ENCODE measurements at places on chromosomes 3 and 15. TPM values are rescaled to one million over a fixed set of nuclear protein-coding genes. Genes with fewer than 3 reads are reported as not detected.

Gene C3orf20
- not detected for total RNA-seq

Gene ARPP21
- total RNA-seq, result 63.2 TPM

DNA sequence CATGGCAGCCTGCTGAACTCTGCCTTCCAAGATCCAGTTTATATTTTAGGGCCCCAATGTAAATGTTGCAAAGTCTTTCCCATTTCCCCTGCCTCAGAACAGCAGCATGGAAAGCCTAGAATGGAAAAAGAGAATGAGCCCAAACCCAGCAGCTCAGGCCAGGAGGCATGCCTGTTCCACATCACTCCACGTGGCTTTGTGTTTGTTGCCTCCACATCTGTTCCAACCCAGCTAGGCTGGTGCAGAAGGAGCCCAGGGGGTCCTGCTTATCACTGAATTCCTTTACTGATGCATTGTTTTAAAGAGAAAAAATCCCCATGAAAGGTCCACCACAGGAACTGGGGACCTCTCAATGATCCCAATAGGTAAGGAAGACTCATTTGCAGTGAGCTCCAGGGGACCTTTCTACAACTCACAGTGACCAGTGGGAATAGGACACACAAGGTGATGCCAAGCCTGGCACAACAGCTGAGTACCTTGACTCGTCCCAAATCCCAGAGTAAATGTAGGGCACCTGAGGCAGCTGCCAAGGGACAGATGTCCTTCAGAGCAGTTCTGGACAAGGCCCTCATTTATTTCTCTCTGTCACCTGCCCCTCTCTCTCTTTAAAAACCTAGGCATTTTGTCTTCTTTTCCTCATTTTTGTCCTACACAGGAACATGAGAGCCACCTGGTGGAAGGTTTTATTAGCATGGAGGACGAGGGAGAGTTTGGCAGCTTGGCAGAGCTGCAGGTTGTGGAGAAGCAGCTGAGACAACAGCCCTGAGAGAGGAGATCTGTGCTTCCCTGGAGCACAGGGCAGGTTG lies 41.7 kb upstream of the ADAMTS17 start:
- DNase-seq, result no peak
- no peaks in the 10 kb centered on the region for H3K36me3 ChIP-seq
- H3K27me3 ChIP-seq, result no peaks in the 10 kb centered on the region
- no peak overlapping the region for H3K4me3 ChIP-seq
- H3K27ac ChIP-seq, result no peak overlapping the region

DNA sequence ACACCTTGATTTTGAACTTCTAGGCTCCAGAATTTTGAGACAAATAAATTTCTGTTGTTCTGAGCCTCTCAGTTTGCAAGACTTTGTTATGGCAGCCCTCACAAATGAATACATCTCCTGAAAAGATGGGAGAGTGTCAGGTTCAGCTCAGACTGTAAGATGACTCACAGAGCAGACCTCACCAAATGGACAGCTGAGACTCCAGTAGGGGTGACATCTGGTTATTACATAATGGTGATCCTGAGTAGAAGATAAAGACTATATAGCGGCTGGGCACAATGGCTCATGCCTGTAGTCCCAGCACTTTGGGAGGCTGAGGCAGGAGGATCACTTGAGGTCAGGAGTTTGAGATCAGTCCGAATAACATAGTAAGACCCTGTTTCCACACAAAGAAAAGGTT lies 26.2 kb upstream of the MTMR14 start:
- no peaks in the 10 kb centered on the region for H3K4me1 ChIP-seq
- no peaks in the 10 kb centered on the region for H3K36me3 ChIP-seq
- H3K27ac ChIP-seq, result no peak overlapping the region
- H3K27me3 ChIP-seq, result no peaks in the 10 kb centered on the region
- no peak overlapping the region for H3K4me3 ChIP-seq

DNA sequence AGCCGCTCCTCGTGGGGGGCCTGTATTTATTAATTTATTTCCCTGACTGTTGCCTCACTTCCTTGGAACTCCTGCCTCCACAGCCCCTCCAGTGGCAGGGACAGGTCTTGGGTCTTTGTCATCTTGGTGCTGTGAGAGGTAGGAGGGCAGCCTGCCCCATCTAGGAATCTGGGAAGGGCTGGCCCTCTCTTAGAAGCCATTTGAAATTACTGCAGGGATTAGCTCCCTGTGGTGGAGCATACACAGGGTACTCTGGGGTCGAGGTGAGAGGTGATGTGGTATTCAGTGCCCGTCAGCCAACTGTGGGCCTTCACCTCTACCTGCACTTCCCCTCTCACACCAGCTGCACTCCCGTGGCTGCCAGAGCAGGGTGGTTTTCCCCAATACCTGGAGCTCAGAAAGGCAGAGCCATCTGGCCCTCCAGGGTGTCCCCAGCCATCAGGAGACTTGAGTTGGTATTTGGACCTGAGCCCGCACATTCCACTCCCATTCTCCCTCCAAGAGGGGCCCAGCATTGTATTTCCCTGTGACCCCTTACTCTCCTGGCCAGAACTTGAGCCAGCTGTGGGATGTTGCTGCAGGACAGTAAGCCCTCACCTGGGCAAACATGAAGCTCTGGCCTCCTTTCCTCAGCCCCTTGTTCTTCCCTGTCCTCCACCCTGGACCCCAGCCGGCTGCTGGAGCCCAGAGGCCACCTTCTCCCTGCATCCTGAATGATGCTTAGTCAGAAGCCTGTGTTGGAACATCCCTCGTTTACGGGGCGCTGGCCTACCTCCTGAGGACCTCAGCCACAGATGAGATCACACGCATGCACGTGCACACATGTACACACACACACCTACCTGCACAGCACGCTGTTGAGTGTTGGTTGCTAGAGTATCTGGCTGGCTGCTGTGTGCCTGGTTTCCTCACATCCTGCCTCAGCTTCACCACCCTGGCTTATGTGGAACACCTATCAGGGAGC lies 2.0 kb upstream of the JMJD7 start:
- no peak for DNase-seq
- H3K4me3 ChIP-seq, result no peak overlapping the region
- no peaks in the 10 kb centered on the region for H3K27me3 ChIP-seq

- no peaks in the 10 kb centered on the region for H3K27me3 ChIP-seq
- DNase-seq, result peak; percentile 47
- H3K36me3 ChIP-seq, result no peaks in the 10 kb centered on the region
- peak overlapping the region; percentile 85 for H3K4me3 ChIP-seq
- peaks cover 67% of the 10 kb centered on the region for H3K4me1 ChIP-seq
Measured at GRCh38 chr3:69740103-69741021, 1.1 kb downstream of the MITF start.

DNA sequence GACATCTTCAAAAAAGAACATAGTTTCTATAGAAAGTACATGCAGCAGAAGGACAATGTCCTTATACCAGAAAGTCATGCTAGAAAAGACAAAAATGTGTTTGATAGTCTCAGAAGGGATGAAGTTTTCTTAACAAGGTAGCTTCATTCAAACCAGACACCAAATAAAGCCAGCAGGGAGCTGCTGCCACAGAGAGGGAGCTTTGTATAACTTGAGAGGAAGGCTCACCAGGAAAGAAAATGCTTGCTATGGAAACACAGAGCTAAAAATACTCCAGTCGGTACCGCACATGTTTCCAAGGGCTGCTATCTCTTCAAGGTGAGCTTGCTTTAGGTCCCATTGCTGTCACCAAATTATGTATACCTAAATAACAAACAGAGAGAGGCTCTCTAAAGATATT lies 1074.8 kb upstream of the ALCAM start:
- H3K36me3 ChIP-seq, result no peaks in the 10 kb centered on the region
- no peak overlapping the region for H3K4me3 ChIP-seq
- no peak overlapping the region for H3K27ac ChIP-seq

- no peak overlapping the region for H3K27ac ChIP-seq
- no peak for DNase-seq
- no peaks in the 10 kb centered on the region for H3K27me3 ChIP-seq
- no peak overlapping the region for H3K4me3 ChIP-seq
Measured at GRCh38 chr3:156472684-156473083, 82.2 kb downstream of the SSR3 start.

- H3K4me3 ChIP-seq, result no peak overlapping the region
- H3K36me3 ChIP-seq, result no peaks in the 10 kb centered on the region
- no peaks in the 10 kb centered on the region for H3K27me3 ChIP-seq
Measured at GRCh38 chr15:25688166-25688565, 175.0 kb downstream of the ATP10A start.

GRCh38 chr15:45399381-45400212 lies 21.3 kb upstream of the GATM start:
- H3K36me3 ChIP-seq, result no peaks in the 10 kb centered on the region
- no peak overlapping the region for H3K4me3 ChIP-seq
- H3K27ac ChIP-seq, result no peak overlapping the region
- H3K4me1 ChIP-seq, result peaks cover 14% of the 10 kb centered on the region

DNA sequence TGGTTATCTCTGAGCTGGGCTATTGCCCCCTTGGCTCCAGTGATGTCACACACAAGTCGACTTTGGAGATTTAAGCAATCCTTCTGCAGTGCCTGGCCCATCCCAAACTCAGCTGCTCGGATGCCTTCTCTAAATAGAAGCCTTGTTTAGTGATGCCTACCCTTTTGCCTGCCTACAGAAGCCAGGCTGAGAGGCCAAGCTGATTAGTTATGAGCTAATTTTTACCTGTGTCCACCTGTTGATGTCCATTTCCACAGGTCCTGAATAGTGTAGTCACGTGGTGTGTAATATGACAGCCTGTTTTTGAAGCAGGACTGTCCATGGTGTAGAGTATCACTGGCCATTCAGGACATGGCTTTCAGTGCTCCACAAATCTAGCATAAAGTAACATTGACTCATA lies 45.5 kb downstream of the SSUH2 start:
- peak; percentile 80 for DNase-seq
- H3K27ac ChIP-seq, result peak overlapping the region; percentile 94
- H3K36me3 ChIP-seq, result no peaks in the 10 kb centered on the region
- no peak overlapping the region for H3K4me3 ChIP-seq

- DNase-seq, result no peak
- no peak overlapping the region for H3K27ac ChIP-seq
- no peak overlapping the region for H3K4me3 ChIP-seq
- no peaks in the 10 kb centered on the region for H3K4me1 ChIP-seq
- peaks cover 8% of the 10 kb centered on the region for H3K27me3 ChIP-seq
Measured at GRCh38 chr15:66038387-66039116, 169.3 kb downstream of the RAB11A start.

- H3K27me3 ChIP-seq, result no peaks in the 10 kb centered on the region
- peak; percentile 51 for DNase-seq
- H3K4me1 ChIP-seq, result no peaks in the 10 kb centered on the region
- H3K27ac ChIP-seq, result peak overlapping the region; percentile 65
- H3K4me3 ChIP-seq, result no peak overlapping the region
Measured at GRCh38 chr3:135917076-135917475, 48.5 kb upstream of the PPP2R3A start.
